ENCODE measurements at places on chromosomes 5 and 9.

DNA sequence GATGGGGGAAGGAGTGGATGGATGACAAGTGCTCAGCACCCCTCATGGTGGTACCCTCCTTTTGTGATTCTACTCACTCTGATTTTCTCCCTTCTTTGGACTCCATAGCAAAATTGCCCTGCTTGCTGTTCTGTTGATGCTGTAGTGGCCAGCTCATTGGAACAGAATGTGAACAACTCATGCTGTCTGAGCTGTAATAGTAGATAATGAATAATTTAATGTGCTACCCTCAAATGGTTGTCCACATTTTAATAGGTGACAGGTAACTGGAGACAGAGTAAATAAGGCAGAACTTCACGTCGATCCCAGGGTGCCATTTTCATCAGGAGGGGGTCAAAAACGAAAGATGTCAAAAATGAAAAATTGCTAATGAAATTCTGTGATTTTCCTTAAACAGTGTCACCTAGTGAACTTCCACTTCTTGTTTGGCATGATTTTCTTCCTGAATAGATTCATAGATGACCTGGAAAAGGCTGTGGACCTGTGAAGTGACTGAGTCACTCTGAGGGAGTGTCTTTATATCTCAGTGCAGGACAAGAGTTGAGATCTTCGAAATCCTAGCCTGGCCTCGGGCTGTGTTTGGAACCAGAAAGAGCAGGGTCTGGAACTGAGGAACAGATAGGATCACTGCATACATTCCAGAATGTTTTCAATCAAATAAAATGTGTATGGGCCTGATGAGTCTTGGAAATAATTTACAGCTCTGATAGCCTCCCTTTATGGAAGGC, 270.2 kb downstream of the PSAT1 start:
- no peak for DNase-seq

- DNase-seq: peak; percentile 50
Observed at GRCh38 chr9:108687006-108687987, 168.5 kb downstream of the ACTL7B start.

DNA sequence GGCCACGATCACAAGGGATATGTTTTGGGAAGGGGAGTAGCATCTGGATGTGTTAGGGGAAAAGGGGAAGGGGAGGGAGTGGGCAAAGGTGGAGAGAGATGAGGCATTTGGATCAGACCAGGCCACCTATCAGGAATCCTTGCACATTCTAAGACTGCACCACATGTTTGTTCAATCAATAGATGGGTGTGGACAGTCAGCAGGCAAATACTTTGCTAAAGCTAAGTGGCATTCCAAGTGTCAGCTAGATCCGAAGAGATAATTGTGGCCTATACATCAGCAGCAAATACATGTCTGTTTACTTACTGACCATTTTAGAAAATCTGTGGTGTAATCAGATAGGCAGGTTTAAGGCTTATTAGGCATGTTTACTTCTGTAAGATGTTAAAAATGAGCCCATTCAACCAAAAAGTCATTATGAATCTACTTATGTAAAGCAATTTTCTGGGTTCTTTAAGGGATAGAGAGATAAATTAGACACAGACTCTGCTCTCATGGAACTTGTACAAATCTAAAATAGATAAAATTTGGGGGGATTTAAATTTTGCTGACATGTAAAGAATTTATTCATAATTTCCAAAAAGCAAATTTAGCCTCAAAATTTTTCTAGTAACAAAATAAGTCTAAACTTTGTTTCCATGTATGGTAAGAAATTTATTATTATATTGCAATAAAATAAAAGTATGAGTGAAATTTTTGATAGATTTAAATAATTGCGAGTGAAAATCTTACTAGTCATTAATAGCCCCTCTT, 107.3 kb downstream of the SNCAIP start:
- no peak for DNase-seq

GRCh38 chr5:35518104-35518503, 99.6 kb upstream of the SPEF2 start:
- DNase-seq: peak; percentile 19

- no peak for DNase-seq
Observed at GRCh38 chr9:7561527-7562080, 238.0 kb downstream of the DMAC1 start.

- DNase-seq: no peak
Observed at GRCh38 chr5:172362755-172363154, 79.2 kb upstream of the UBTD2 start.

DNA sequence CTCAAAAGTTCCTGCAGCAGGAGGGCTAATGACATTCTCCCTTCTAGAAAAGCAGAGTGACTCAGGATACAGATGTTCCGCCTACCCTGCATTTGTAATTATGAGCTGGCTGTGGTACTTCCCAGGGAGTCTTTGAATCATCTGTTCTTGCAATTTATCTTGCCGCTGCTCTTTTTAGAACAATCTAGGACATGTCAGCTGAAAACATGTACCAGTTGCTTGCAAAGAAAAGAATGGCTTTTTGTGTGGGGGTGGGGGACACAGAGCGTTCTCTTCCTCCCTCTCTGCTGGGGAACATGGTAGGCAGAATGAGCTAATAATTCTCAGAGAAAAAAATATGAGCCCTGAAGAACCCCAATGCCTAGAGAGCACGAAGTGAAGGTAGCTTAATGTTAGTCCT, 51.7 kb upstream of the TUT7 start:
- DNase-seq: peak; percentile 46

GRCh38 chr9:3508521-3509291, 17.1 kb downstream of the RFX3 start:
- DNase-seq: no peak

DNA sequence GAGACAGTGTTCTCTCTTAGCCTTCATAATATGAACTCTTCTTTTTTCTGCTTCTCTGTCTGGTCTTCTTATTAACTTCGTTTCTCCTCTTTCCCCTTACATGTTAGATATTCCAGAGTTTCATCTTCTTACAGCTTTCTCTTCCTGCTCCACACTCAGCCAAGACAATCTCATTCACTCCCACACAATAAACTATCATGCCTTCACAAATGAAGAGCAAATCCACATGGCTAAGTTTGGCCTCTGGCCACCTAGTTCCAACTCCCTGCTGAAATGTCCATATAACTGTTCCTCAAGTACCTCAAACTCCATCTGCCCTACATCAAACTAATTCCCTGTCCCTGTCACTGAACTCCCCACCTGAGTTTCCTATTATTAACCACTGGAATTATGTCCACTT, 18.4 kb downstream of the IL33 start:
- peak; percentile 54 for DNase-seq

GRCh38 chr5:146516151-146516475, at the start of gene GPR151:
Gene GPR151 (minus strand): TSS chr5:146516190. CDS start chr5:146516113, 77 bp downstream.
- DNase-seq: no peak

- DNase-seq: peak; percentile 31
Observed at GRCh38 chr9:87594662-87595061, 97.0 kb downstream of the DAPK1 start.

- no peak for DNase-seq
Observed at GRCh38 chr5:68173007-68173406, 42.5 kb upstream of the PIK3R1 start.

GRCh38 chr9:130448035-130448624, 3.4 kb downstream of the ASS1 start:
- no peak for DNase-seq

- DNase-seq: peak; percentile 14
Observed at GRCh38 chr5:608429-609370, 3.4 kb upstream of the CEP72 start.

- DNase-seq: no peak
Observed at GRCh38 chr9:19269582-19269981, 39.1 kb downstream of the DENND4C start.

DNA sequence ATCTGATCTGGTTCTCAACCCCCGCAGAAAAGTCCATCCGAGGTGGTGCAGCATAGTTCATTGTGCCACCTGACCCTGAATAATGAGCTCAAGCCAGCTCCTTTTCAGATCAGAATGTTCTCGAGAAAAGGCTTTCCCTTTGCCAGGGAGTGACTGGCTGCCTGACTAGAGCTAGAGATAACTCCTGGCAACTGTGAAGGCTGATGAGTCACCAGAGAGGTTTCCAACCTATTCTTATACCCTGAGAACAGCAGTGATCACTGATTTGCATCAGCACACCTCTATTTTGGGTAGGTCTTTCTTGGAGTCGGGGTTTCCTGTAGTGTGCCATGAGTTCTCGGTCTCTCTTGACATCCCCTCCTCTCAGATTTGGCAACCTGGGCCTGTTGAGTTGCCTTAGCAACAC, 127.9 kb downstream of the PIK3R1 start:
- DNase-seq: peak; percentile 46

DNA sequence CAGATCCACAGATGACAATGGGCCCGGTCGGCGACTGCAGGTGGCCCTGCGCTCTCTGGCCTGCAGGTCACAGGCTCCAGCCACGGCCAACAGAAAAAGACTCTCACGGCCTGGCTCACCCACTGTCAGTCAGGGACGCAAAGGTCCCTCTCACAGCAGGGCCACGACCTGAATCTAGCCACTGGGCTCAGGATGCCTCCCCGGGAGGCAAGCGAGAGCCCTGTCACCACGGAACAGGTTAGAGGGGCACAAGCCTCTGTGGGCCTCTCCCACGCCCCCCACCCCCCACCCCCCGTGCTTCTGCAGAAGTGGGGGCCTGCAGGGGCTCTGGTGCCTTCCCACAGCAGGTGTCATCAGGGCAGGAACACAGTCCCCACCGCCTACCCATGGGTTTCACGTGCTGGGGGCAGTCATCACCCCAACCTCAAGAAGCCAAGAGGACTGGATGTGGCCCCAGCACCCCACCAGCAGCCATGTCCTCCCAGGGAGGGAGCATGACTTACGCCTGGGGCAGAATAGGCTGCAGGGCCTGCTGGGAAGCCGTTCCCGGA, 17.3 kb upstream of the EGFL7 start:
- no peak for DNase-seq

DNA sequence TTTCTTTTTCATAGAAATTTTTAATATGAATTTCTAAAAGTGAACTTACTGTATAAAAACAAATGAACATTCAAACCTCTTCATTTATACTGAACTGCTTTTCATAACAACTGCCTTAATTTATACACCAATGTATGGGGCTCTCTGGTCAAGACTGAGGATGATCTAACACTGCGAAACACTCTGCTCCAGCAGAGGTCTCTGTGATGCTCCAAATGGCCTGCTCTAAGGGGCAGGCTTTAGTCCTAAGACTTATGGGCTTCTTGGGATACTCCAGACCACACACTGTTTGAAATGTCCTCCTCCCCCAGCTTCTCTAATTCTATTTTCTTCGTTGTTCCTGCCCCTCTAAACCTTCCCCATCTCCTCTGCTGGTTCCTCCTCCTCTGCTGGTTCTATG, 58.5 kb downstream of the LIFR start:
- no peak for DNase-seq

DNA sequence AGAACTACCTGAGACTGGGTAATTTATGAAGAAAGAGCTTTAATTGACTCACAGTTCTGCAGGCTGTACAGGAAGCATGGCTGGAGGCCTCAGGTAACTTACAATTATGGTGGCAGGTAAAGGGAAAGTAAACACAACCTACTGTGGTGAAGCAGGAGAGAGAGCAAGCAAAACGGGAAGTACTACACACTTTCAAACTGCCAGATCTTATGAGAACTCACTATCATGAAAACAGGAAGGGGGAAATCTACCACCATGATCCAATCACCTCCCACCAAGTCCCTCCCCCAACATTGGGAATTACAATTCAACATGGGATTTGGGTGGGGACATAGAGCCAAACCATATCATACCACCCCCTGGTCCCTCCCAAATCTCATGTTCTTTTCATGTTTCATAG, 58.7 kb upstream of the GPR151 start:
- no peak for DNase-seq

DNA sequence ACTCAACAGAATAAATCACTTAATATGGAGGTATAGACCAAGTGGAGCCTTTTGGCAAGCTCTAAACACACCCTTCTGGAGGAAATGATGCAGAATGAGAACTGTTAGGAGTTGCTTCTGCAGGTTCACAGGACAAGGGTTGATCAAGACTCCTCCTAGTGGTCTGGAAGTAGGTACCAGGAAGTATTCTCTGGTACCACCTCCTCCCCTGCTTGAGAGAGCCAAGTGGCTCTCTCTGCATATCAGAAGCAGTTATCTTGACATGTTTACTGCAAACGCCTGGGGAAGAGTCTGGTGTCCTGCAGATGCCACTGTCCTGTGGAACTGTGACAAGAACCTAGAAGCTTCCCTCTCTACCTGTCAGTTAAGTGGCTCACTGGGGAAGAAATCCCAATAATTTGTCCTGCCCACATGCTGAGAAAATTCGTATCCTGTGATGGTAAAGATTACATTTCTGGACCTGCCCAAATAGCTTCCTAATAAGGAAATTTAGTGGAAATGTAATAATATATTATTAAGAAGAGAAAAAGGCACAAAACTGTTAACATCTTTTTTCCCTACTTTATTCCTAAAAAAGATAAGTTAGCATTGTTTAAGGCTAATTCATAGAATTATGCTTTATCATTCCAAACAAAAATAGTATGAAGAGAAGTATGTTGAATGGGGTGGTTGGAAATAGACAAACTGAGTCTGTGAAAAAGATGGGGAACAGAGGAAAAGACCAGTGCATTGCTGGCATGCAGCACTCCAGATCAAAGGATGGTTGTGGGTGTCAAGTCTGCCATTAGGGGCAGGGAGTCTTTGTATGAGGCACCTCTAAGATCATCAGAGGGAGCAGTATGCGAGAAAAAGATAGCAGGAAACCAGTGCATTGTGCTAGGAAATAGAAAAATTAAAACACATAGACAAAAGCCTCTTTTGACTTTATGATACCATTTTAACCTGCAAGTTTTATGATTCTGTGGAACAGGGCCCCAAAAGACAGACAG, 118.8 kb downstream of the CDC42SE2 start:
- DNase-seq: no peak

- no peak for DNase-seq
Observed at GRCh38 chr5:137902408-137903133, 13.3 kb downstream of the PKD2L2 start.

DNA sequence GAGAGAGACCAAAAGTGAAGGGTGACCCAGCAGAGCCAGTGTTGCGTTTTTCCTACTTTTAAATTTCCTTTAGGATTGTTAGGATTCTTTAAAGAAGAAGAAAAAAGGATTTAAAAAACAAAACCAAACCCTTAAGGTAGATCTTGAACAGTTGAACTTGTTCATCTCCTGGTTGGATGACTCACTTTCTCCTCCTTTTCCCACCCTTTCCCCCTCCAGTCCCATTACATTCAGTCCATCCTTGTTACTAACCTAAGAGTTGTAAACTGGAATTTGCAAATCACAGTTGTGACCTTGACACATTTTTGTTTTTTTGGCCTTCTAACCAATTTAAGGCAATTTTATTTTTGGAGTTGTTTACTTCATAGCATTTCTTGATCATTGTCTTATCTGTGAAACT, 289.2 kb downstream of the ARHGAP26 start:
- no peak for DNase-seq

DNA sequence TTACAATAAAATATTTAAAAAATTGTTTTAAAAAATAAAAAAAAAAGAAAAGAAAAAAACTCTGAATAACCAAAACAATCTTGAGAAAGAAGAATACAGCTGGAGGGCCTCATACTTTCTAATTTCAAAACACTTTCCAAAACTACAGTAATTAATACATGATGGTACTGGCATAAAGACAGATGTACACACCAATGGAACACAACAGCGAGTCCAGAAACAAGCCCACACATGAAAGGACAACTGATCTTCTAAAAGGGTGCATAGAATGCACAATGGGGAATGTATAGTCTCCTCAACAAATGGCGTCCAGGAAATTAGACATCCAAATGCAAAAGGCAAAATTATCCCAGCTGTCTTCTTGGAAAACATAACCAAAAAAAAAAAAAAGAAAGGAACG, 99.6 kb downstream of the LURAP1L start:
- no peak for DNase-seq

GRCh38 chr9:126453156-126453963, 126.7 kb downstream of the MVB12B start:
- DNase-seq: no peak

GRCh38 chr9:18456624-18457237, 17.2 kb upstream of the ADAMTSL1 start:
- no peak for DNase-seq

GRCh38 chr5:167346461-167346860, 945.0 kb upstream of the WWC1 start:
- DNase-seq: no peak

Measured in stomach (tissue), 19 donors.